Naive B cell (primary cell): ENCODE measurements at places on chromosomes 7 and 10. TPM values are rescaled to one million over a fixed set of nuclear protein-coding genes. Genes with fewer than 3 reads are reported as not detected.

DNA sequence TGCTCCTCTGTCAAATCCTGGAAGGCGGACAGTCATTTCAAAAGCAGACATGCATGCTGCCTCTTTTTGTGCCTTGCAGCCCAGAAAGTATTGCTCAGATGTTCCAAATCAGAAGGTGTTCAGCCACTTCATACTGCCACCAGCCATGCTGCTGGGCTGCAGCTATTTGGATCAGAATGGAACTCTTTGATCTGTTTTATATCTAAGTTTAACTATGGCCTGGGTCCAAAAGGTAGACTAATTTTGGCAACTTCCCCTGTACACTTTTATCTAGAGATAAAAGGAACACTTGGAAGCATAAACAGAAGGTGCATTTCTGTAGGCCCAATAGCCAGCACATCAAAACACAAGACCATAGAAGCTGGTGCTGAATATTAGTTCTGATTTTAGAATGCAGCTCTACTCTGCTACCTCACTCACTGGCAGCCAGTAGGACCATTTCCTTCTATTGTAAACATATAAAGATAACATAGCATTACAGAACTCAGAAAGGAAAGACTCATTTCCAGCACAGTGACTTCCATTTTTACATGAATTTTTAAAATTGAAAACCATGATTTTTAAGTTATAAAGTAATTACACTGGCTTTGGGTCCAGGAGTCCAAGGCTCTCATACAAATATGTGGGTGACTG, 143.1 kb upstream of the CAV2 start:
- H3K4me1 ChIP-seq, result no peaks in the 10 kb centered on the region
- no peak for DNase-seq
- peaks cover 9% of the 10 kb centered on the region for H3K27me3 ChIP-seq
- no peak overlapping the region for H3K4me3 ChIP-seq
- no peaks in the 10 kb centered on the region for H3K36me3 ChIP-seq
- no peak overlapping the region for H3K27ac ChIP-seq

DNA sequence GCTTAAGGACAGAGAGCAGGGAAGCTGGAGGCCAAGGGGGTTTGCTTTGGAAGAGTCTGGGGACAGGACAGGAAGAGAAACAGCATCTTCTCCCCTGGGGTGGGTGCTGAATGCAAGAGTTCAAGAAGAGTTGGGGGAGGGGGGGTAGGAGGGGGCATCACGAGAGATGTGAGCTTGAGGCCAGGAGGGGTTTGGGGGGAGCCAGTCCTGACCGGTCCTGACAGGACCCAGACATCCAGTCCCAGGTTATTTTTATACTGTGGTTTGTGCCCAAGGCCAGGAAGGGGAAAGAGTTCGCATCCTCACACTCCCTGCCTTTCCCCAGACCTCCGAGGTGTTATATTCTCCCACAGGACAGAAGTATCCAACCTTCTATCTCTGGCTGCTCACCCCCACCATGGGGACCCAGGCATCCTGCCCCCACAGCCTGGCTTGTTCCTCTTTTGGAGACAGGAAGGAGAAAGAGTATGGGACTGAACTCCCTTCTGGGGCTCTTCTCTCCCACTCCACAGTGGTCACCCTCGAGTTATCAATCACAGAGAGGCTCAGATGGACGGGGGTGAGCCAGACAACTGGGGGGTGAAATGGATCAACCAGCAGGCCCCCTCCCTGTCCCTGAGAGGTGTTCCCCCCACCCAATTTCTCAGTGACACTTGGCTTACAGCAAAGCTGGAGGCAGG, 2.8 kb downstream of the TSC22D4 start:
- peaks cover 47% of the 10 kb centered on the region for H3K4me1 ChIP-seq
- H3K36me3 ChIP-seq, result peaks cover 8% of the 10 kb centered on the region
- peak overlapping the region; percentile 94 for H3K4me3 ChIP-seq
- H3K27me3 ChIP-seq, result no peaks in the 10 kb centered on the region
- DNase-seq, result no peak
- peak overlapping the region; percentile 94 for H3K27ac ChIP-seq

GRCh38 chr7:9958486-9958885, 1015.2 kb upstream of the PHF14 start:
- no peaks in the 10 kb centered on the region for H3K36me3 ChIP-seq
- H3K27me3 ChIP-seq, result no peaks in the 10 kb centered on the region
- no peak overlapping the region for H3K4me3 ChIP-seq
- no peak overlapping the region for H3K27ac ChIP-seq
- no peaks in the 10 kb centered on the region for H3K4me1 ChIP-seq

DNA sequence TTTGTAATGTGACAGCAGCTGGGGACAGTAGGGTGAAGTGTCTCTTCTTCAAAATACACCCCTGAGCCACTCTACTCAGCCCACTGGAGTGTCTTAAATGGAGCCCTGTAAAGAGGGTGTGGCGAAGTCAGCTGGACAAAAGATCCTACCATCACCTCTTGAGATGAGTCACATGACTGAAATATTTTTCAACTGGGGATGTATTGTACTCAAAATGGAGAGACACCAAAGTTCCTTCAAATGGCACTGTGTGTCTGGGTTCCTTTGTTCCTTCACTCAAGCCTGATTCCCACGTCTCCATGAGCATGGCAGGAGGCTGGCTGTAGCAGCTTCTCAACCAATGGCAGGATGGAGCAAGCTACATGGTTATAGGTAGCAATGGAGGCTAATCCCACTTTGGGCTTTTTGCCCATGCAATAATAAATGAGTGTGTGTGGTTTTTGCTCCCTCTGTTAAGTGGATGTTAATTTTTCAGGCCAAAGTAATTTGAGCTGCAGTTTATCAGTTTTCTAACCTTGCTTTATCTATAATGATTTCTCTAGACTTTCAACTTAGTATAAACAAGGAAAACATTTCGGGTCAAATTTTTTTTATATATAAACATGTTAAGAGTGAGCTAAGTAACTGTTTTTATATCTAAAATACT, 68.2 kb downstream of the CLEC2L start:
- H3K4me1 ChIP-seq, result no peaks in the 10 kb centered on the region
- H3K36me3 ChIP-seq, result peaks cover 28% of the 10 kb centered on the region
- H3K27me3 ChIP-seq, result no peaks in the 10 kb centered on the region
- no peak for DNase-seq
- H3K27ac ChIP-seq, result no peak overlapping the region

Gene LRRC18
- not detected for polyA plus RNA-seq

Gene ABCB4
- polyA plus RNA-seq, result 50.9 TPM

- no peak for DNase-seq
- H3K4me1 ChIP-seq, result no peaks in the 10 kb centered on the region
- H3K36me3 ChIP-seq, result no peaks in the 10 kb centered on the region
- H3K4me3 ChIP-seq, result no peak overlapping the region
Measured at GRCh38 chr10:21002091-21002878, 105.2 kb upstream of the NEBL start.

Gene CRYGN
- not detected for polyA plus RNA-seq

DNA sequence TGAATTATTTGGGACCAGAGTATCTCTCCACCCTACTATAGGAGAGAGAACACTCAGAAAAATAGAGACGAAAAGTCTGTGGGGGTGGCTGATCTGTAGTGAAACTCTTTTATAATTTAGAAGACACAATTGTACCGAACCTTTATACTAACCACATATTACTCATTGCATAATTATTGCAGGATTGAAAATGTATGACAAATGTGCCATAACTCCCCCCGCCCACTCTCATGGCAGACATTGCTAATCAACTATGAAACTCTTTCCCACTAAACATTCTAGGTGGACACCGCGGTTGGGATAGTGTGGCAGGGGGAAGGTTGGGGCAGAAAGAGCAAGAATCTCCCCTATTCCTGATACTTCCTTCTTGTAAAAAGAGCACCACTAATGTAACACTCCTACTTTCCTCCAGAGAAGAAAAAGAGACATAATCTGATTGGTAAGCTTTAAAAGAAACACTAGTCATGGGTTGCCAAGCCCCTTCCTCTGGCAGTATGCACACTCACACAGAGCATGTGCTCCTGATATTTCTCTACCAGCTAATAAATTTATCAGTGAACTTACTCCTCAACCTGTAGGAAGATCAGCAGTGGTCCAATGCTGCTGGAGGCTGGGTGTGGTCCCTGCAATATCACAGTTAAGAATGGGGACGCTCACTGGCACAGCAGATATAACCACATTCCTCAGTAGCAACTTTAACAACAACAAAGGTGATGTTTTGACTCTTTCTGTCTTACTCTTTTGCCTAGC, 18.7 kb upstream of the ARID5B start:
- peaks cover 29% of the 10 kb centered on the region for H3K4me1 ChIP-seq
- peak overlapping the region; percentile 22 for H3K27ac ChIP-seq
- DNase-seq, result no peak
- H3K27me3 ChIP-seq, result no peaks in the 10 kb centered on the region
- H3K36me3 ChIP-seq, result no peaks in the 10 kb centered on the region

Gene PTPN20
- polyA plus RNA-seq, result 1.0 TPM

GRCh38 chr7:31651234-31652062, 35.6 kb upstream of the PPP1R17 start:
- H3K4me3 ChIP-seq, result no peak overlapping the region
- no peak overlapping the region for H3K27ac ChIP-seq
- H3K27me3 ChIP-seq, result no peaks in the 10 kb centered on the region
- no peaks in the 10 kb centered on the region for H3K36me3 ChIP-seq
- no peak for DNase-seq

GRCh38 chr10:35789996-35790395, 147.9 kb upstream of the FZD8 start:
- H3K4me3 ChIP-seq, result no peak overlapping the region
- DNase-seq, result no peak
- H3K36me3 ChIP-seq, result peaks cover 4% of the 10 kb centered on the region

- no peaks in the 10 kb centered on the region for H3K36me3 ChIP-seq
- H3K4me3 ChIP-seq, result no peak overlapping the region
- DNase-seq, result no peak
- H3K27me3 ChIP-seq, result no peaks in the 10 kb centered on the region
Measured at GRCh38 chr10:105956550-105956949, 1208.0 kb downstream of the SORCS1 start.

DNA sequence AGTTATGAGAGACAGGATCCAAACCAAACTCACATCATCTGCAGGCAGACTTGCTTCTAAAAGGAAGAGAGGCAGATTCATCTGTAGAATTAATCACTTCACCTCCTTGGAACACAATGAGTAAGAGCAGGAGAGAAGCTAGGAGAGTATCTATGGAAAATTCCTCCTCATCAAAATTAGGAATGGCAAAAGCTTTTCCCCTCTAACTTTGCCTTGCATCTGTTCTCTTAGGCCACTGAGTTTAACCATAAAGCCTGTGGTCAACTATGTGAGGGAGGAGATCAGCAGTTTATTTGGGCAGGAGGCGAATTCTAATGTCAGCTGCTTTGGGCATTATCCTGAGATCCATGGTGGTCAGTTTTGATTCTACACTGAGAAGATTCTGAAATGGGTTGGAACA, 561.7 kb downstream of the GFRA1 start:
- no peaks in the 10 kb centered on the region for H3K4me1 ChIP-seq
- no peak overlapping the region for H3K27ac ChIP-seq
- no peaks in the 10 kb centered on the region for H3K27me3 ChIP-seq
- no peaks in the 10 kb centered on the region for H3K36me3 ChIP-seq
- DNase-seq, result no peak

GRCh38 chr7:45324683-45325237, 167.2 kb downstream of the RAMP3 start:
- H3K36me3 ChIP-seq, result no peaks in the 10 kb centered on the region
- DNase-seq, result no peak
- no peaks in the 10 kb centered on the region for H3K4me1 ChIP-seq

DNA sequence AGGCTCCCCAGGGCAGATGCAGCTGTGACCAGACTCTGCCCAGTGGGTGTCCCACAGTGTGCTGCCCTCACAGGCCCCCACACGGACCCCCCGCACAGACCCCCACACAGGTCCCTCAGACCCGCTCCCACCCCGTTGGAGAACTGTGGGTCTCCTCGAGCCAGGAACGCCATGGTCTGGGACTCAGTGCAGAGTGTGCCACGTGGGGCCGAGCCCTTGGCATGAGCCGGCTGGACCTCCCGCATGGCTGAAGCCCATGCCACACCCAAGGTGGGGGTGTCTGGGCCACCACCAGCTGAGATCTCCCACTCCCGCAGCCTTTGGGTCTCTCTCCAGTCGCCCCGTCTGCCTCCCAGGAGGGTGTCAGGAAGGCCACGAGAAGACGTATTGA, 34.3 kb downstream of the JAKMIP3 start:
- no peaks in the 10 kb centered on the region for H3K36me3 ChIP-seq
- no peak for DNase-seq
- no peaks in the 10 kb centered on the region for H3K4me1 ChIP-seq
- H3K27ac ChIP-seq, result no peak overlapping the region
- H3K27me3 ChIP-seq, result peaks cover 11% of the 10 kb centered on the region

- peaks cover 7% of the 10 kb centered on the region for H3K27me3 ChIP-seq
- DNase-seq, result no peak
- no peaks in the 10 kb centered on the region for H3K36me3 ChIP-seq
- H3K4me3 ChIP-seq, result no peak overlapping the region
- H3K27ac ChIP-seq, result peak overlapping the region; percentile 24
- H3K4me1 ChIP-seq, result no peaks in the 10 kb centered on the region
Measured at GRCh38 chr10:104040382-104040781, 45.3 kb downstream of the COL17A1 start.

- no peaks in the 10 kb centered on the region for H3K4me1 ChIP-seq
- no peaks in the 10 kb centered on the region for H3K27me3 ChIP-seq
- H3K27ac ChIP-seq, result no peak overlapping the region
- peaks cover 8% of the 10 kb centered on the region for H3K36me3 ChIP-seq
Measured at GRCh38 chr7:92304406-92304893, 58.7 kb downstream of the ANKIB1 start.

- DNase-seq, result peak; percentile 28
- no peak overlapping the region for H3K4me3 ChIP-seq
- peaks cover 10% of the 10 kb centered on the region for H3K36me3 ChIP-seq
- H3K27me3 ChIP-seq, result no peaks in the 10 kb centered on the region
Measured at GRCh38 chr7:66720561-66720960, 20.0 kb upstream of the RABGEF1 start.

GRCh38 chr10:95741807-95742467, 14.0 kb upstream of the ENTPD1 start:
- H3K27ac ChIP-seq, result peak overlapping the region; percentile 97
- peaks cover 58% of the 10 kb centered on the region for H3K4me1 ChIP-seq
- peak; percentile 64 for DNase-seq
- H3K36me3 ChIP-seq, result peaks cover 7% of the 10 kb centered on the region
- peak overlapping the region; percentile 84 for H3K4me3 ChIP-seq
- no peaks in the 10 kb centered on the region for H3K27me3 ChIP-seq

Gene SAMD9L
- polyA plus RNA-seq, result 66.7 TPM

Gene SFTPA1
- not detected for polyA plus RNA-seq

Gene PANK1
- not detected for polyA plus RNA-seq
